Urothelium cell line (cell line): ENCODE measurements at places on chromosomes 4 and X.
A peak's percentile ranks its signal among the peaks of the same experiment; 100 is the strongest.

DNA sequence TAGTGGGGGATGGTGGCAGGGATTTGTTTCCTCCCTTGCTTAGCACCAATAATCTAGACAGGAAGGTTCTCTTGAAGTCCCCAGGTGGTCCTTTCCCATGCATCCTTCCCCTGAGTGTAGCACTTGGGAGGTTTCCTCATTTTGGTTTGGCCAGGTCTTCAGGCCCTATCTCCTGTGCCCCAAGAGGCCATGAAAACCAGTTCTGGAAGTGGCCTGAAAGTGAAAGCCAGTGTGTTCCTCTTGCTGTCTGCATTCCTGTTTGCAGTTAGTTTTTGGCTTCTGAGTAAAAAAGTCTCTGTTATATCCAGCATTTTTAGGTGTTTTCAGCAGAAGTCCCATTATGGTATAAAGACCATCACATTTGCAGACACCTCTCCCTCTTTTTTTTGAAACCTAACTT is 59.5 kb downstream of the MTM1 start:
- no peak for DNase-seq

DNA sequence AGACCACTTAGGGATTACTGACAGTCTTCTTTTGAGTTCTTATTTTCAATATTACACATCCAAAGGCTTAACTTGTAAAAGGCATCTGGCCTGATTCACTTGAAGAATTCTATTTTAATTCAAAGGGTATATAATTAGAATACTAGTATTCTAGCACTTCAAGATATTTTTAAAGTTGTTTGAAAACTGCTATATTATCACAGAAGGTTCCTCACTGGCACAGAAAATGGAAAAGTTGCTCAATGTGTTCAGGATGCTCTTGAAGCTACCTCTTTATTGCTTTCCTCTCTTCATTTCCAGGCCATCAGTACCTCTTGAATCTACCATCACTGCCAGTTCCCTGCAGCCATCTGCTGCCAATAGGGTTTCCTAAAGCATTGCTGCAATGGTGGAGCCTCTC is 271.4 kb downstream of the KCNIP4 start:
- no peak for DNase-seq

DNA sequence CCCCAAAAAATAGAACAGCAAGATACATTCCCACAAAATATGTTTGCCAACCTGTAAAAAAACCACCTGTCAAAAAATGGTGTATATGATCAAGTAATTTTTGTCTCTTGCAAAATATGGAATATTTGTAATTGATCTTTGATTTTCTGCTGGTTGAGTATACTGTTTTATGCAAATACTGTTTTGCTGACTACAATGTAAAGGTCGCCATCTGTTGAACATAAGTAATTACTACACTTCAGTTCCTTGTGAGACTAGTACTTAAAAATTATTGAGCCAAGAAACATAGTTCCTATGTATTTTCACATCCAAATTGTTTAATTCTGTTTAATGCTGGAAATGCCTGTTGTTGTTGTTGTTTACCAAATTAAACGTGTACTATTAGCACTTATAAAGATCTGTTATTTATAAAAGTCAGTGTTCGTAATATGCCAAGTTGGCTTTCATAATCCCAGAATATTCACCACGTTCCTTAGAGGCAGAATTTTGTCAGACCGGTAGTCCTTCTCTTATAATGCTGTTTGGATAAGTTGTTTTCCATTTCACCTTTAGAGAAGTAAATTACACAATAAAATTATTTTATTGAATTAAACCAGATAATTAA is 144.2 kb downstream of the PDLIM5 start:
- DNase-seq = peak; percentile 21

DNA sequence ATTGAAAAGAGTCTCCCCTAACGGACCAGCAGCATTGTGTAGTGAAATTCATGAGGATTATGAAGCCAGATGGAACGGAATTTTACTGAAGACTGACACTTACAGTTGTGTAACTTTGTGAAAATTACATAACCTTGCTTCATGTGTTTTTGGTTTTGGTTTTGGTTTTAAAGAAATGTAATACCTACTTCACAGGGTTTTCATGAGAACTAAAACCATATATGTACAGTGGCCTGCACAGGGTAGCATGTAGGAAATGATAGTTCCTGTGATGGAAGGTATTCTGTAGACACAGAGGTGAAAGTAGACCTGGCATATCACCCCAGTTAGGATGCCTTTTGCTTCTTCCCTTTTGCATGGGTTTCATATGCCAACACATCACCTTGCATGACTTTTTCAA is 247.0 kb downstream of the BANK1 start:
- DNase-seq = no peak

DNA sequence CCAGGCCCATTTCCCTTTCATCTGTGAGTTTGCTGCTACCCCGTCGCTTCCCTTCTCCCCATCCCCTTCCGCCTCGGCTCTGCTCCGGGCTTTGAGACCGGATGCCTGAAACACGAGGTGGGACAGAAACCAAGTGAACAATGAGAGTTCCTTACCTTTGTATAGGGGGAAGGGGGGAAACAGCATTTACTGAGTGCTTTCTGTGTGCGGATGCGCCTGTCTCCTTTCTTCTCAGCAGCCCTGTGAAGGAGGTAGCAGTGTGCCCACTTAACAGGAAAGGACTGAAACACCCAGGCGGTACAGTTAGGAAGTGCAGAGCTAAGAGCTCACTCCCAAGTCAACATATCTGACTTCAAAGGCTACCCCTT is 43.2 kb upstream of the TMSB15B start:
- peak; percentile 19 for DNase-seq

DNA sequence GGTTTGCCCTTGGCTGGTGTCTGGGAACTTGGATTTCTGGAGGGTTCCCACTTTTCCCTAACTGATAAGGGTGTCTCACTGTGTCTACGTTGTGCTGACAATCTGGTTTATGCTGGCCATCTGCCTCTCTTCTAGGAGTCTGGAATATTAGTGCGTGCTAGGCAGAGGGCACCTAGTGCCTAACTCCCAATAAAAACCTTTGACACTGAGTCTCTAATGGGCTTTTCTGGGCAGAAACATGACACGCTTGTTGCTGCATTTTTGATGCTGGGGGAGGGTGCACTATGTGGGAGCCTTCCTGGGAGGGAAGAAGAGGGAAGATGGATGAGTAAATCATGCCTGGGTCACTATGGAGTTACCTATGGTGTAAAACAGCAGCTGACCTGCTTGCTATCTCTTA is 16.3 kb upstream of the ZNF41 start:
- DNase-seq = no peak

DNA sequence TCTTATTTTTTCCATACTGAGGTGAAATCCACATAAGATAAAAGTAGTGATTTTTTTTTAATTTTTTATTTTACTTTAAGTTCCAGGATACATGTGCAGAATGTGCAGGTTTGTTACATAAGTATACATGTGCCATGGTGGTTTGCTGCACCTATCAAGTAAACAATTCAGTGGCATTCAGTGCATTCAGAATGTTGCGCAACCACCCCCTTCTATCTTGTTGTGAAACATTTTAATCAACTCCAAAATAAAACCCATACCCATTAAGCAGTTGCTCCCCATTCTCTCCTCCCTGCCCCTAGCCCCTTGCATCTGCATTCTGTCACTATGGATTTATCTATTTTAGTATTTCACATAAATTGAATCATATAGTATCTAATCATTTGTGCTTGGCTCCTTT is 121.2 kb downstream of the KLHL13 start:
- no peak for DNase-seq

DNA sequence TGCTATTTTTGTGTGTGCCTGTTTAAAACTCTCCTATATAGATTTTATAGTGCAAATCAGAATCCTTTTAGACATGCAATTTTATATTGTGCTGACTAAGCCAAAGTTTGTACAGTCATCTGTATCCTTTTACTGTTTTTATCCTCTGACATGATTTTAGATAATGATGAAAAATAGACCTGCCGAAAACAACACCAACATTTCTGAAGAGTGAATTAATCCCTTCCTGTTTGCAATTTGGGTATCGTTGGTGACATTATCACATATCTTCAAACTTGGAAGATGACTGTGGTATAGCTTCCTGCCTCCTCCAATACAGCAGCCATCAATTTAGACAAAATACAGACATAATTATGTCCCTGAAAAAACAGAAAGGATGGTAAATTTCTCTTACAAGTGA is 28.9 kb upstream of the DSPP start:
- DNase-seq = no peak

DNA sequence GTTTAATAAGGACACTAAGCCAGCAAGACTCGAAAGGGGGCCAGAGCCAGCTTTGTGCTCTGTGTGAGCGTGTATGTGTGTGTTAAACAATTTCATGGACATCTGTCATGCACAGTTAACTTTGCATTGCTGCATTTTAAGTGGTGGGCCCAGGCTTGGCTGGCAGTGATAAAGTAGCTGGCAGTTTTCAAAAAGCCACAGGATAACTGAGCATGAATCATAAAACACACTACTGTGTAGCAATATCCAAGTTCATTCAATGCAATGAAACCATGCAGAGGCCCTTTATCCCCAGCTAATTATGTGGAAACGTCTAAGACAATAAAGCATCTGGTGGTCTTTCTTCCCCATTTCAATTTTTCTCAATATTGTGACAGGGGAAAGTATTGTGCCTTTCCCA is 132.9 kb downstream of the NKX6-1 start:
- DNase-seq = no peak

DNA sequence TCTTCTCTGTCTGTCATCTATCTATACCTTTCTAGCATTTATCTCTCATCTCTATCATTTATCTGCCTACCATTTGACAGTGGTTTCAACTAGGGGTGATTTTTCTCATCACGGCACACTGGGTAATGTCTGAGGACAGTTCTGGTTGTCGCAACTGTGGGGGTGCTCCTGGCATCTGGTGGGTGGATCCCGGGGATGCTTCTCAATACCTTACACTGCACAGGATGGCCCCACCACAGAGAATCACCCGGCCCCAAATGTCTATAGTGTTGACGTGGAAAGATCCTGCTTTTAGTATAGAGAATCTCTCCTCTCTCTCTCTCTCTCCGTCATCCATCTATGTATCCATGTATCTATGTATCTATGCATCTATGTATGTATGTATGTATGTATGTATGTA is 7.2 kb downstream of the P2RY8 start:
- no peak for DNase-seq

DNA sequence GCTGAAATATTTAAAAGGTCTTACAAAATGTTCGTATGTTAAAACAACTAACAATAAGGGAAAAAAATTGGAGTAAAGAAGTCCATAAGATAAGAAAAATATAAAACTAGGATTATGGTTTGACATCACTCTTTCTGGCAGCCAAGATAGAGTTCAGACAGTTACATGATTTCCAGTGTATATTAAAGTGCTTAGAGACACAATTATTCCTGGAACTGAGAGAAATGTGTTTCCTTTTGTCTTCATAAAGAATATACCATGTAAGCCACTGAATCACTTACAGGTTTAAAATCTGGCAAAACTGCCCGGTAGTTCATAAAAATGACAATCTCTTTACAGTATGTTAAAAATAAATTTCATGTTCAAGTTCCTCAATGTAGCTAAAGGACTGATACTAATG is 538.7 kb upstream of the ATOH1 start:
- no peak for DNase-seq
